ENCODE measurements at places on chromosomes 3 and 15.

DNA sequence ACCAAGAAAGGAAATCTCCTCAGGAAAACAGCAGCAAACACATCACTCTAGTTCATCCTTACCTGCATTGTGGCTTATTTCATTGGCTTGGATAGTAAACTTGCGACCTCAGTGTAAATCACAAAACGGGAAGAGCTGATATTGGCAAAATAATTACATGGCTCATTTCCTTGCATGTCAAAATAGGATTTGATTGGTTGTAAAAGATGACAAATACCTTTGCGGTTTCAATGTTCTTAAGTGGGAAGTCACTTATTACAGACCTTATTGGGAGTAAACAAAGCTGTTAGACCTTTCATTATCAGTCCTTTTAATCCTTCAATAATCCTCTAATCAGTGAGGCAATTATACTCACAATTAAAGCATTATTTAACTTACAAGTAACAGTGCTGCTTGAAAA lies 590.6 kb downstream of the MAGI1 start:
- DNase-seq: peak; percentile 7

- no peak for DNase-seq
Measured at GRCh38 chr3:187101184-187102072, 37.9 kb downstream of the RPL39L start.

DNA sequence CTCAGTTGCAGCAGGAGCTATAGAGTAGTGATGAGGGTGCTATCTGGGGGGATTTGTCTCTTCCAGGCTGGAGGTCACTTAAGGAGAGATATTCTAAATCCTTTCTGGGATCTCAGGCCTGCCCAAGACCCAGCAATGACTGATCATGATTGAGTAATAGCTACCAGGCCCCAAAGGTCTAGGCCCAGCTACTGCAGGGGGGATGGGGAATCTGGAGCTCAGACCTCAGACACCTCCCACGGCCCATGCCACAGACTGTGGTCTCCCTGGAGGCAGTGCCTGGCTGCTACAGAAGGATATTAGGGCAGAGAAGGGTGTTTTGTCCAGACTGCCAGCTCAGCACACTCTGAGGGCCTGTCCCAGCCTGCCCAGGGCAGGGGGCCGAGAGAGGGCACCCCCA lies 6.9 kb downstream of the SLC38A3 start:
- no peak for DNase-seq

GRCh38 chr15:59399465-59400102 lies 26.9 kb upstream of the MYO1E start:
- no peak for DNase-seq

DNA sequence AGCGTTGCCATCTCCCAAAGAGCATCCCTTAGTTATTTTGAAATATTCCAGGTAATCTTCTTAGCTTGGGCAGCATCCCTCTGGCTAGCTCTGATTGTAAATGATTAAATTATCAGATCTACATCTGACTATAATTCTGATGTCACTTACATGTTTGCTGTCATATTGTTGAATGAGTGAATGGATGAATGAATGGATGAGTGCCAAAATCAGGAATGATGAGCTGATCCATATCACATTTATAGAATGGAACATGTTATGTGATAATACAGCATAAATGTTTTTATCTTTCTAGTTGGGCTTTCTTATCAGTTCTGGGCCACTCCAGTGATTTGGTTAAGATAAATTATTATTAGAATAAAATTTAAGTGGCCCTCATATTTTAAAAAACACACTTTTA lies 14.0 kb downstream of the FAN1 start:
- DNase-seq: no peak

DNA sequence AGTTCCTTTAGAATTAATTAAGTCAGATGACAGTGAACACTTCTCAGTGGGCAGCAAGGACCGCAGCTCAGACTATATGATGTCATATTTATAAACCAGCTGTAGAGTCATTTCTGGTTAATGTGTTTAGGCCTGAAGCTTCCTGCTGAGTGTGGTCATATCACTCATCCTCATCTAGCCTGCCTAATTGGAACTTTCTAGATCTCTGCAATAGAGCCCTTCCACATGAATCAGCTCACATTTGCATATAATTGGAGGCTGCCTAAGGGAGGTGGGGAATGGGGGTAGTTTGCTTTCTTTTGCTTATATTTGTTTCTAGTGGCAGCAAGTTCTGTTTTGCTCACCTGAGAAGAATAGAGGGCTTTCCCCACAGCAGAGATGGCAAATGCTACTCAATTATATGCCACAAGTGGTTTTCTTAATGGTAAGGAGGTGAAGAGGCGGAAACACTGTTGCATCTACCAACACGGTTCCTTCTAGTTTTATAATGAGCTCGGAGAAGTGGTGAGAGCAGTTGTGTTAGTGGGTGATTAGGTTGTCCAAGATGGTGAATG lies 148.1 kb downstream of the KLHL25 start:
- no peak for DNase-seq

GRCh38 chr15:88701561-88702095 lies 62.8 kb downstream of the ISG20 start:
- peak; percentile 53 for DNase-seq

DNA sequence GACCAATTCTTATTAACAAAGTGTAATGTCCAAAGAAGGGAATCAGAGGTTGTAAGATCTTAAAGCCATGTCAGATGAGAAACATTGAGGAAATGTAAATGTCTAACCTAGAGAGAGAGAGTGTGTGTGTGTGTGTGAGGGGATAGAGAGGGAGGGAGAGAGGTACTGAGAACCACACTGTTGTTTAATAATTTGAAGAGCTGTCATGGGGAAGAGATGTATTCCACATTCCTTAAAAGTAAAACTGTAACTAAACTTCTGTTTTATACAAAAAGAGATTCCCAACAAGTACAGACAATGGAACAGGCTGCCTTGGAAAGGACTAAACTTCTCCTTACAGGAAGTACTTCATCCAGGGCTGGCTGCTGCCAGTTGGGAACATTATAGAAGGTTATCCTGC lies 68.9 kb upstream of the BOC start:
- DNase-seq: no peak

DNA sequence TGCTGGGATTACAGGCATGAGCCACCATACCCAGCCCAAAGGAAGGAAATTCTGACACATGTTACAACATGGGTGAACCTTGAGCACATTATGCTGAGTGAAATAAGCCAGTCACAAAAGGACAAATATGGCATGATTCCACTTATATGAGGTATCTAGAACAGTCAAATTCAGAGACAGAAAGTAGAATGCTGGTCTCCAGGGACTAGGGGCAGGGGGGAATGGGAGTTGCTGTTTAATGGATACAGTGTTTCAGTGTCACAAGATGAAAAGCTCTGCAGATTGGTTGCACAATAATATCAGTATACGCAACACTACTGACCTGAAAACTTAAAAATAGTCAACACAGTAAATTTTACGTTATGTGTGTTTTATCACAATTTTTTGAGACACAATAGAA lies 4.1 kb downstream of the SPATA12 start:
- DNase-seq: no peak

DNA sequence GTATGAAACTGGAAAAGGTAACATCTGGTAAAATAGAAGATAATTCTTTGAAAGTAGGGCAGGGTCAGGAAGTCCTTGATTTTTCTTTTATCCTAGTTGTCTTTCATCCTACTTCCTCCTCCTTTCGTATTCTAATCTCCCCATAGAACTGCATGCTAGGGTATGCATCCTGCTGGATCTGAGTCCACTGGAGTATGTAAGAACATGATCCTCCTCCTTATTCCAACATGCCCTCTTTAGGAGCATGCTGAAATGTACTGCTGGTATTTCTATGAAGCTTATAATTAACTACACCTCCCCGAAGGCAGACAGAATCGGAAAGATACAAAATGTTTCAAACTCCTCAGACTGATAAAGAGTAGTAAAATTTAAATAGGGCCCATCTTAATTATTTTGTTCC lies 493.8 kb downstream of the AGBL1 start:
- DNase-seq: no peak

GRCh38 chr15:31255732-31256377 lies 70.8 kb upstream of the KLF13 start:
- DNase-seq: no peak

DNA sequence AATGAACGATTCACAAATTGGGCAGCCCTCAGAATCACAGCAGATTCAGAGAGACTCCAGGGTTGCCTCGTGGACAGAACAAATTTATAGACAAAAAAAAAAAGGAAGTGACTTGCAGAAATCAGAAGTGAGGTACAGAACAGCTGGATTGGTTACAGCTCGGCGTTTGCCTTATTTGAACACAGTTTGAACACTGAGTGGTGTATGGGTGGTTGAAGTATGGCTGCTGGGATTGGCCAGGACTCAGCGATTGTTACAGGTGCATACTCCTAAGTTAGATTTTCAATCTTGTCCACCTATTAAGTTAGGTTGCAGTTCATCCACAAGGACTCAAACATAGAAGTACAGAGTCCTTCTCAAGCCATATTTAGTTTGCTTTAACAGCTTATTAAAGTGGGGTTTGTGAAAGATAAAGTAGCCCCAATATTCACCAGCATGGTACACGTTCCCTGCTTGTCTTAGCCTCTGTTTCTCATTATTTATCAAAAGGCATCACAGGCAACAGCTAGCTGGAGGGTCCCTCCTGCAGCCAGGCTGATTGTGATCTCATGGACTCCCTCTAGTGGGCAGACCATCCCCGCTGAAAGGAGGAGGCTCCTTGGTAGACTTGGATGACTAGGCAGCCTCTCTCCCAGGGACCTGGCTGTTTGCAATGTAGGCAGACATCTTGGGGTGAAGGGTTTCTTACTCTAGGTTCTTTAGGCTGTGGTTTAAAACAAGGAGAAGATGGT lies 17.6 kb upstream of the ALDH1L1 start:
- DNase-seq: peak; percentile 63

DNA sequence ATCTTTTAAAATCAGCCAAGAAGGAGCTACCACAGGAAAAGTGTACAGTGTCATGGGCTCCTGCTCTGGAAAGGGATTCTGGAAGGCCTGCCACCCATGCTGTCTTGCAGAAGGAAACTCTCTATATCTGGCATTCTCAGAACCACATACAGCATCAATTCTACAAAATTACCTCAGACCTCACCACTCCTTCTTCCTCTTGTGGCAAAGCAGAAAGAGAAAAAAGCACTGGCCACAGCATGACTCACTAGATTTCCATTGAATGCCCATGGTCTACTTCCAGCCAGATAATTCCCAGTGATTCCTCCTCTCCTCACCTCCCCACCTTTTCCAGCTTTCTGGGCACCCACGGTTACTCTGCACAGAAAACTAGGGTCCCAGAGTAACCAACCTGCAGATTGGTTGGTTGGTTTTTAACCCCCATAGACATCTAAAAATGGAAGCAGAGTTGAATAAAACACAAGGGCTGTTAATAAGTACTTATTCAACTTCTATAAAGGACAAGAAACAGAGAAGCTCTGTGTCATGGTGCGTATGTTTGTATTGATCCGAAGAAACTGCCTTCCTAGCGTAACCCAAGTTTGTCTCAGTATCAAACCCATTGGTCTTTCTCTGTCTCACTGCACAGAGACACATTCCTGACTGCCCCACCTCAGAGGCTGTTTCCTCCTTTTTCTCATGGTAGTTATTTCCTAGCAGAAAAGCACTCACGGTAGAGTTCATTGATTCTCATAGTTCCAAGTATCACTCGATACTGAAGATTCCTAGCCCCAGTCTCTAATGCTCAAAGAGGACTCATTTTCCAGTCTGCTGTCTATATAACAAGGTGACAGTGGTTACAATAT lies 67.7 kb downstream of the LDHAL6B start:
- no peak for DNase-seq

GRCh38 chr3:81352867-81353266 lies 408.6 kb downstream of the GBE1 start:
- DNase-seq: peak; percentile 38

GRCh38 chr3:72161881-72162595 lies 377.1 kb upstream of the PROK2 start:
- no peak for DNase-seq

DNA sequence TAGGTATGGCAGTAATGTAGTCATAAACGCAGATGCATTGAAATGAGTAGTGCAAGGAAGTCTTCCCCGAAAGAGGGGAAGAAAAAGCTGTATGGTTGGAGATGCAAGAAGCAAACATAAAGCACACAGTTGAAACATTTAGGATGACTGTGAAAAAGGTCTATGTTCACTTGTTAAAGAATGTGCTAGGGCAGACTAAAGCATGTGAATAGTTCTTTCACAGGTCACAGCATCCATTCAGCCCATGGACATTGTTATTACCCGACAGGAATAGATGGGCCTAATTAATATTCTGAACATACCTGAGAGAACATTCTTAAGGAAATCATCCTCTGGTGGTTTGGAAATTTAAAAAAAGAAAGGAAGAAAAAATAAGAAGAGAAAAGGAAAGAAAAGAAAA lies 595.2 kb downstream of the ZIC1 start:
- peak; percentile 61 for DNase-seq

- no peak for DNase-seq
Measured at GRCh38 chr3:12558706-12559105, 1.8 kb downstream of the MKRN2 start.

DNA sequence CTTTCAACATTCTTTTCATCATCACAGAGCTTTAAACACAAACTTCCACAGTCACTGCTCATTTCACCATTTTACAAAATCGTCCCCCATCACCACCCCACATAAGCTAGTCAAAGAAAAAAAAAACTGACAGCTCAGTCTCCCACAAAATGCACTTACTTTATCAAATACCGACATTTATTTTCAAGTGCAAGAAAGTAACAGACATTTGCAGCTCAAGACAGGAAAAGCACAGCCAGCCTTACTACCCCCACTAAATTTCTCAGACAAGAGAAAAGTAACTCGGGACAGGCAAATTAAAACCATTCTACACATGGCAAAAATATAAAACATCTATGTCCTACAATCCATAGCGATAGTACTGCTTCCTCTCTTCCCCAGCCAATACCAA lies 402.4 kb downstream of the SHQ1 start:
- DNase-seq: no peak

- no peak for DNase-seq
Measured at GRCh38 chr3:127796045-127796830, 26.1 kb downstream of the MGLL start.

- DNase-seq: no peak
Measured at GRCh38 chr3:102174832-102175374, 259.9 kb upstream of the ZPLD1 start.

DNA sequence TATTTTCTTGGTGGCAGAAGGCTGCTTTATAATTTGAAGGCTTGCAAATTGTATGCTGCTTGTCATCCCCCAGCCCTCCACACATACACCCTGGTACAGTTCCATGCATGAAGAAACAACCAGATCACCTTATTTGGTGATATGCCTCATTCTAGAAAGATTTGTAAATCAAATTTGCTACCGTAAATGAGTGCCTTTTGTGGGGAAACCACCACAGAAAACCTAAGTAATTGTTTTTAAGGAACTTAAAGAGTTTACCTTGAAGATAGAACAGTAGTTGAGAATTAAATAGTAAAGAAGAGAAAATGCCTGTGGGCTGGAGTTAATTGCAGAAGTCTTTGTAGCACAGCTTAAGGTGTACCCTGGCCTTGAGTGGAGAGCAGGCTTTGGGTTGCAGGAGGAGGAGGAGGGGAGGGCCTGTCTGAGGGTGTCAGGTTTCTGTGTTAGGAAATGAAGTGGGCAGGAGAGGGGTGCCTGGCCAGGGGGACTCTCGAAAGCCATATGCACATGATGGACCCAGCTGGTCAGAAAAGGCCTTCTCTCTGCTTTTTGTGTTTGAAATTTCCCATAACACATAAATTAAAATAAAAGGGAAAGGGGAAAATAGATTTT lies 6.9 kb downstream of the NIPA2 start:
- peak; percentile 44 for DNase-seq

- no peak for DNase-seq
Measured at GRCh38 chr3:144496141-144496835, 524.7 kb downstream of the DIPK2A start.
